ENCODE measurements at places on chromosomes 11 and 22.

DNA sequence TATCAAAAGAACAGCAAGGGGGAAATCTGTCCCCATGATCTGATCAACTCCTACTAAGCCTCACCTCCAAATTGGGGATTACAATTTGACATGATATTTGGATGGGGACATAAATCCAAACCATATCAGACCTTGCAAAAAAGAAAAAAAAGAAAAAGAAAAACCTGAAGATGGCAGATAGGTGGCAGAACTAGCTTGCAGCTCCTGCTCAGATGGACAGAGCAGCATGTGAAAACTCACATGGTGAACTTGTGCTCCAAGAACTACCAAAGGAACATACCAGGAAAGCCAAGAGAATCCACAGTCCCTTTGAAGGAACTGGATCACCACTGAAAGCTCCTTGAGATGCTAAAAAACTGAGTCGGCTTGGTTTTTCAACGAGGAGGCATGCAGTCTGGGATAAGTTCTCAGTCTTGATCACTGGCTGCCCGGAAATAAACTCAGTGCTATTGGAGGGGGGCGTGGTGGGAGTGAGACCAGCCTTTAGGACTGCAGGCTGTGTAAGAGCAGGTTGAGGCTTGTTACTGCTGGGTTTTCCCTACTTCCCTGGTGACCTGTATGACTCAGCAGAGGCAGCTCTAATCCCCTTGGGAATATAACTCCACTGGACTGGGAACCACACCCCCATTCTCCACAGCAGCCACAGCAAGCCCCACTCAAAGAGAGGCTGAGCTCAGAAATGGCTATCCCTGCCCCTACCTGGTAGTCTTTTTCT lies 358.3 kb upstream of the ARHGAP42 start:
- DNase-seq: no peak

DNA sequence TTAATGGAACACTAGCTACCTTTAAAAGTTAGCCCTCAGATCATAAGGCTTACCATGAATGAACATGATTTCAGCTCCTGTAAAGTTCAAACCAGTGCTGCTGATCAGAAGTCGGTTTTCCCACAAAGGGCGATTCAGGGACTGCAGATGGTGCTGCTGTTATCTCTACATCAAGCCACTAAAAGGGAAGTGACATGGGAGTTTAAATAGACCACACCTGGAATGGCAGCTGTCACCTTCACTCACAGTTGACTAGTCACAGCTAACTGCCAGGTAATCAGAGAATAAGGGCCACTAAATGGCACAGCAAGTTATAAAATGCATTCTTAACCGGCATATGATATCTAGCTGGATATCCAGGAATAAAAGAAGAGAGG lies 581.1 kb upstream of the ARHGAP42 start:
- DNase-seq: no peak

DNA sequence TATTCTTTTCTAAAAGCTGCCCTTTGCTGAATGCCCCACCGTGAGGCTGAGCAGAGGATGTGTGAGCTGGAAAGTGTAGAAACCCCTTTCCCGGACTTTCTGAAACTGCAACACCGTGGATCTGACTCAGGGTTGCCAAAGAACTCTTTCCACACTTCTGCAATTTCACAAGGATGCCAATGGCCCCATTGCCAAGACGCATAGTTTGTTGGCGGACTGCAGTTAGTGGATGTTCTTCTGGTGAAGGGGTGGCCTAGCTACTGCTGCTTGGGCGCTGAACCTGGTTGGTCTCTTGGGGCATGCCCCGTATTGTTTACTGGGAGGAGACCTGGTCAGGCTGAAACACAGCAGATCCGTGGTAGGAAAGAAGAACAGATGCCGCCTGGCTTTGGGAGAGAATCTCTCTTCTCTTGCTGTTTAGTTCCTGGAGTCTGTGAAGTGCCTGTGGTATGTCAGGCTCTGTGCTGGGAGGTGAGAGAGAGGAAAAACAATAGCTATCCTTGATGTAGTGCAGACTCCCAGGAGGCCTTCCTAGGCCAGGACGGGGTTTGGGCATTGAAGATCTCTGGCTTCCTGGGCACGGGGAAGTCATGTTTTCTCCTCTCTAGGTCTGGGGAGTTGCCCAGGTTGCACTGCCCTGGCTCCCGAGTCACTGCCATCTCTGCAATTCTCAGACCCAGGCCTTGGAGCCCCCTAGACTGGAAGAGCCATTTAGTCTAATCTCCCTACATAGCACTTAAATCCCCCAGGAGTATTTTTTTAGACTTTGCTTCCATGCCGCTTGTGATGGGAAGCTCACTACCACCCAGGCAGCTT lies 26.9 kb downstream of the CD82 start:
- peak; percentile 46 for DNase-seq

DNA sequence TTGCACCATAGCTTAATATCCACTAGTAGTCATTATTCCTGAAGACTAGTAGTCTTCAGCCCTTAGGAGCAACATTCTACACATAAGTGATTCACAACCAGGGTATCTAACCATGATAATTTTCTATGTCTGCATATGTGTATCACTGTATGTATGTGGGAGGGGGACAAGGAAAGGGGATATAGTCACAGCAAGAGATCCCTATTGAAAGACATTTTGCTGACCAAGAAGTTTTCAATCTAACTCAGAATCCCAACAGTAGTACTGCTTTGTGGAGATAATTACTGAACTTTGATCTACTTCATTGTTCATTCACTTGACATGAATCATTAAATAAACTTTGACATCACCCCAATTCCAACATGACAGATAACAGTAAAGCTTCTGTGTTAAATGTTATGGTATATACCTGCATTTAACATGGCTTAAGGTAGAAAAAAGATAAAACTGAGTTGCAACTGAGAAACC lies 10.3 kb downstream of the PIK3C2A start:
- no peak for DNase-seq

- no peak for DNase-seq
Measured at GRCh38 chr22:42869888-42870480, 12.9 kb upstream of the ARFGAP3 start.

DNA sequence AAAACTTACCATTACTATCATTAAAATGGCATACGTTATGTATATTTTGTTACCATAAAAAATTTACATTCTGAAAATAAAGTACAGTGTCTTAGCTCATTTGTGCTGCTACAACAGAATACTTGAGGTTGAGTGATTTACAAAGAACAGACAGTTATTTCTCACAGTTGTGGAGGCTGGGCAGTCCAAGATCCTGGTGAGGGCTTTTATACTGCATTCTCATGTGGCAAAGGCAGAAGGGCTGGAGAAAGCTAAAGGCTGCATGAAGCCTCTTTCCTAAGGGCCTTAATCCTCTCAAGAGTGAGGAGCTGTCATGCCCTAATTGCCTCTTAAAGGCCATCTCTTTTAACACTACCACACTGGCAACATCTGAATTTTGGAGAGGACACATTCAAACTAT lies 13.3 kb downstream of the GGTLC2 start:
- DNase-seq: no peak

- DNase-seq: no peak
Measured at GRCh38 chr11:13290221-13290980, 12.8 kb downstream of the BMAL1 start.

DNA sequence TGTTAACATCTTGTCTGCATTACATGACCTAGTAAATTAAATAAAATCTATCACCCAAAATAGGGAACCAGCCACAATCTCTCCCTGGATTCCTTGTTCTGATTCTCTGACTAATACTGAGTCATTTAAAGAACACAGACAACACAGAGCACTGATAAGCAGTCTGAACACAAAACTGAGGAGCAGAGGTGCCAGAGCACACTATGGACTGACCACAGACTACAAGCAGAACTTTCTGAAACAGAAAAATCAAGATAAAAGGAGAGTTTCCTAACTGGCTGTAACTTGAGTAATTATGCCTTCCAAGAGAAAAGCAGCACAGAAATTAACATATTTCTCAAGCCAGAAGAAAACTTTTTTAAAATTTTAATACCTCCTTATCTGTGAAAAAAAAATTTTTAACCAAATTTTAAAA lies 128.8 kb downstream of the SGSM3 start:
- no peak for DNase-seq

- no peak for DNase-seq
Measured at GRCh38 chr11:32438346-32438865, 3.1 kb upstream of the WT1 start.

GRCh38 chr22:19704355-19705015 lies 9.8 kb upstream of the SEPTIN5 start:
- no peak for DNase-seq

GRCh38 chr22:43733138-43733537 lies 79.0 kb downstream of the EFCAB6 start:
- DNase-seq: no peak

Data from omental fat pad (tissue), 4 donors.